ENCODE measurements at places on chromosomes 5 and 9. TPM values are rescaled to one million over a fixed set of nuclear protein-coding genes. Genes with fewer than 3 reads are reported as not detected.

Gene POLK
- total RNA-seq = 9.1 TPM

Gene PPP2R2B
- 0.62 TPM for total RNA-seq

Gene PMPCA
- total RNA-seq = 44.4 TPM

Gene C9orf50
- not detected for total RNA-seq

Gene OLFM1
- 34.9 TPM for total RNA-seq

Gene UBE2R2
- 27.6 TPM for total RNA-seq

Gene TICAM2
- 4.5 TPM for total RNA-seq

Gene PCA3
- total RNA-seq = not detected

Gene GABRB2
- total RNA-seq = 0.81 TPM

Gene MELK
- 78.6 TPM for total RNA-seq

Gene AFAP1L1
- total RNA-seq = 2.0 TPM

Gene PCDH12
- not detected for total RNA-seq

Gene MFAP3
- total RNA-seq = 61.2 TPM

Gene OXCT1
- 15.3 TPM for total RNA-seq

Gene FRRS1L
- total RNA-seq = not detected

Gene ICE1
- 14.1 TPM for total RNA-seq

Gene AHRR
- 12.9 TPM for total RNA-seq

Gene UQCRQ
- total RNA-seq = 752 TPM

Gene PCAT7
- 2.8 TPM for total RNA-seq
